ENCODE measurements at places on chromosomes 11 and 22. TPM values are rescaled to one million over a fixed set of nuclear protein-coding genes. Genes with fewer than 3 reads are reported as not detected.

The CD151 gene
- total RNA-seq = 23.1 TPM

The C22orf23 gene
- 0.21 TPM for total RNA-seq

The JAML gene
- total RNA-seq = 139 TPM

The SEC14L2 gene
- 2.2 TPM for total RNA-seq

The ANO3 gene
- total RNA-seq = 0.05 TPM

The BRSK2 gene
- not detected for total RNA-seq

The PHETA2 gene
- 2.5 TPM for total RNA-seq

The PARVB gene
- total RNA-seq = 56.9 TPM

The PDGFB gene
- total RNA-seq = not detected

The MUC5AC gene
- not detected for total RNA-seq

The TESMIN gene
- 11.8 TPM for total RNA-seq

DNA sequence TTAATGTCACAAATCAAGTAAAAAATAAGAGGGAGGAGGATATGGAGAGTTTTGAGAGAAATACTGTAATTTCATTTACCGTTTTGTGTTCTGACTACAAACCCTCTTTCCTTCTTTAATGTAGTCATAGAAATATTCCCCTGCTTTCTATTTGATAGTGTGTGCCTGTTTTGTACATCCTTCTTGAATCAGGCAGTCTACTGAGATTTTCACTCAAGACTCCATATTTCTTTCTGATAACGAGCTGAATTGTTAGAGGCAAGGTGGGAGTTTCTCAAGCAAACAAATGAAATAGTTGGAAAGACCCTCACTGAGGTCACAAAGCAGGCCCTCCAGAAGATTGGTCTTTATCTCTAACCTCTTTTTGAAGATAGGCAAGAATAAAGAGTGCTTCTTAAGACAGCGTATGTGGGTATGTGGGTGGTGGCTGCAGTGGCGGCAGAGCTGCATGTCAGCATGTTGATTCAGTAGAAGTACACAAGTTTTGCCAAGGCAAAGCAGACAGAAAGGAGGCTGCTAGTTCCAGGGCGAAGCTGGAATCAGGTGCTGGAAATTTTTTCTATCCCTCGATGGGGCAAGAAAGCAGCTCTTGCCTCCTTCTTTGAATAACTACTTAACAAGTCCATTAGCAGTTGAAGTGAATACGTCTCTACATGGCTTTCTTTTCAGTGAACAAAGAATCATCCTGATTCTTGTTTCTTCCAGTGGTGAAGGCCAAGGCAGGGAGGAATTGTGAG is 164.2 kb downstream of the FAM76B start:
- no peak overlapping the region for H3K4me3 ChIP-seq
- H3K27me3 ChIP-seq = no peaks in the 10 kb centered on the region
- no peak for DNase-seq
- no peaks in the 10 kb centered on the region for H3K36me3 ChIP-seq
- no peak overlapping the region for H3K27ac ChIP-seq

- DNase-seq = no peak
- no peaks in the 10 kb centered on the region for H3K27me3 ChIP-seq
- H3K4me3 ChIP-seq = no peak overlapping the region
Observed at GRCh38 chr11:473962-474785, 24.1 kb downstream of the PTDSS2 start.

DNA sequence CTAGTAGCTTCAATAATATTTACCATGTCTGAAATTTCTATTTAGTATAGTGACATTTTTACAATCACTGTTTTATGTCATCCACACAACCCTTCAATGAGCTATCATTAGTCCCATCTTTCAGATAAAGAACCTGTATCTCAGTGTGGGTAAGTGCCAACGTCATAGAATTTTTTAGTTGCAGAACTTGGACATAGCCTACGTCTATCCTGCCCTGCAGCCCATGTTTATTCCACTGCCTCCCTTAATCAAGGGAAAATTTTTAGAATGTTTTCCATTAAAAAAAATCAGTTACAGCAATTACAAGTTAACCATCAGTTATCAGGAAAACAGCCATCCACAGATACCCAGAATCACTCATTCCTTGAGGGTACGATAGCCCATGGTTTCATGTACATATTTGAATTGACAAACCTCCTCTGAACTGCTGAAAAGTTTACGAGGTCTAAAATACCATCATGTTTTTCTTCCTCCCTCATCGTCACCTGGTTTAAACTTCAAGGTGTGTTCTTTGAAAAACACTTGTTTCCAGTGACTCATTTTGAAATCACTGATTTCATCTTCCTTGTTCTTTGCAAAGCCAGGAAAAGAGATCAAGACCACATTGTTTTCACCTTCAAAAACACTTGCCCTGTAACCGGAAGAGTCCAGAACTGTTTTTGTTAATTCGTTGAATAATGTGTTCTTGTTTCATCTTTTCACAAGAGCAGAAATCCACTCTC is 100.9 kb downstream of the FAM76B start:
- H3K4me1 ChIP-seq = peaks cover 11% of the 10 kb centered on the region
- no peak for DNase-seq
- no peak overlapping the region for H3K27ac ChIP-seq

DNA sequence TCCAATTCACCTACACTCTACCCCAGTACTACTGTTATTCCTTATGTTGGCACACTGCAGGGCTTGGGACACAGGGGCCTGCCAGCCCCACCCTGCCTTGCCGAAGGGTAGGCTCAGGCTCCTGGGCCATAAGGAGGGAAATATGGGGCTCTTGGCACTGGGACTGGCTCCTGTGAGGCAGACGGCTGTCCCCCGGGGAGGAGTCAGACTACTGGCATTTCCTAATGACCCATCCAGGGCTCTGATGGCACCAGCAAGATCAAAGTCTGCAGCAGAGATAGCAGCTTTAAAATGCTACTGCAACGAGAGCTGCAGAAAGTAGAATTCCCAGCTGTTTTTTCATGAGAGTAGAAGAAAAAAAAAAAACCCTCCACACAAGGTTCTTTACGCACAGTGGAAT is 42.2 kb upstream of the CYP2D6 start:
- peaks cover 22% of the 10 kb centered on the region for H3K36me3 ChIP-seq
- no peak overlapping the region for H3K4me3 ChIP-seq

DNA sequence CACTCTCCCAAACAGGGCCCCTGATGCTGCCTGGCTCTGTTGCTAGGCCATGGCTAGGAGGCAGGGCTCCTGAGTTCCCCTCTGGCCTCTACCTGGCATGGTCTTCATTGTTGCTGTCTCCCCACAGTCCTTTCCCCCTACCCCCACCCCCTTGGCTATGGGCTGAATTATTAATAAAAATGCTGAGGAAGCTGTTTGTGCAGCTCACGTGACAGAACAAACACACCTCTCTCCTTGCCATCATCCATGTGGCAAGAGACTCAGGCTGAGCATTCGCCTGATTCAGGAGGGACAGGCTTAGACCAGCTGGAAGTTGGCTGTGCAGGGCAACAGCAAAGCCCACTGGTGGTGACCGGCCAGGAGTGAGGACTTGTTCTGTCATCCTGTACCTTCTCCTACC is 4.2 kb upstream of the SYT7 start:
- DNase-seq = no peak
- no peak overlapping the region for H3K4me3 ChIP-seq
- no peaks in the 10 kb centered on the region for H3K36me3 ChIP-seq
- no peak overlapping the region for H3K27ac ChIP-seq
- H3K27me3 ChIP-seq = peaks cover 48% of the 10 kb centered on the region
- H3K4me1 ChIP-seq = peaks cover 10% of the 10 kb centered on the region

DNA sequence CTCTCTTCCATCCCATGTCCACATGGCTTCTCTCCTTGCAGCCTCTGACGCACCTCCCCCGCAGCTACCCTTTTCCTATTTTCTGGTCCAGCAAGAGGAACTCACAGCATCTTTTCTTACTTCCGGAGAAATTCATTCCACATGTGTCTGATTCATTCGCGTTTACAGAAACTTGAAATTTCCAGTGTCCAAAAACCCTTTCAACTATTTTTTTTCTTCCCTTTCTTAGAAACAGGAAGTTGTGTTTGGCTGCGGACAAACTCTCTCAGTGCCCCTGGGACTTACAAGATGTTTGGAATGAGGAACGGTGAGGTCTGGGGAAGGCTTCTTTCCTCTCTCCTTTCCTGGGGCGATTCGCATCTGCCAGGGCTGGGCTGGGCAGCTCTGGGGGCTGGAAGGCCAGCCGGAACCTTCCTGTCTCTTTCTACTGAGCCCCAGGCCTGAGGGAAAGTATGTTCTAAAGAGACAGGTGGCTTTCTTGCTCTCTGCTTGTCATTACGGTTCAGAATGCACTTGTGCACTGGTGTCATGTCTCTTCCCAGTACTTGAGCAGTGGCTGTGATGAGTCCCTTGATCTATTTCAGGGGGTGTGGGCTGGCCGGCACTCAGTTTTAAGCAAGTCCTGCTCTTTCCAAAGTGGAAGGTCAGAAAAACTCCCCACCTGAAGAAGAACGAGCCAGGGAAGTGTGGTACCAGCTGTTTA is 27.5 kb downstream of the ADAMTS8 start:
- H3K36me3 ChIP-seq = no peaks in the 10 kb centered on the region
- DNase-seq = no peak
- H3K27ac ChIP-seq = no peak overlapping the region
- peaks cover 26% of the 10 kb centered on the region for H3K27me3 ChIP-seq

- H3K4me1 ChIP-seq = no peaks in the 10 kb centered on the region
- H3K27me3 ChIP-seq = peaks cover 30% of the 10 kb centered on the region
- H3K36me3 ChIP-seq = no peaks in the 10 kb centered on the region
- H3K27ac ChIP-seq = no peak overlapping the region
- no peak for DNase-seq
Observed at GRCh38 chr11:120682866-120683265, 171.3 kb downstream of the GRIK4 start.

DNA sequence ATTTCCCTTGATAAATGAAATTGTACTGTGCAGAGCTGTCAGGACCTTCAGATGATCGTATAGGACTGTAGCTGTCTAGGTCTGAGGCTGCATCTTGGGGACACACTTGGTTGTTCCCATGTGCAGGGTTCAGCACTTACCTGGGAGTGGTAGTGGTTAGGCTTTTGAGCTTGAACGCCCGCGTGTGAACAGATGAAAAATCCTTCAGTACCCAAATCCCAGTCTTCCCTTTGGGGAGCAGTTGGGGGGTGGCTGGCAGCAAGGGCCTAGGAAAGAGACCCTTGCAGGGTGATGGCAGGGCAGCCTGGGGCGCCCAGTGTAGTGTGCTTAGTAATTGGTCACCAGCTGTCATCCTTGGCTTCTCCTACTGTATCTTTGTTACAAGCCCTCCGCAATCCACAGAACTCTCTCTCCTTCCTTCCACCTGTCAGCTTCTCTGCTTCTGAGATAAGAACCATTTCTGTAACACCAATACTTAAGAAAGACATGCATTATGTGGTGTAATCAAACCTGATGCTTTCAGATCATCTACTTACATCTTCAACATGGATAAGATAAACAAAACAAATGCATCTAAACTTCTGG is 64.6 kb downstream of the MORC2 start:
- no peak overlapping the region for H3K27ac ChIP-seq
- H3K36me3 ChIP-seq = no peaks in the 10 kb centered on the region
- no peak overlapping the region for H3K4me3 ChIP-seq
- no peak for DNase-seq
- no peaks in the 10 kb centered on the region for H3K27me3 ChIP-seq

DNA sequence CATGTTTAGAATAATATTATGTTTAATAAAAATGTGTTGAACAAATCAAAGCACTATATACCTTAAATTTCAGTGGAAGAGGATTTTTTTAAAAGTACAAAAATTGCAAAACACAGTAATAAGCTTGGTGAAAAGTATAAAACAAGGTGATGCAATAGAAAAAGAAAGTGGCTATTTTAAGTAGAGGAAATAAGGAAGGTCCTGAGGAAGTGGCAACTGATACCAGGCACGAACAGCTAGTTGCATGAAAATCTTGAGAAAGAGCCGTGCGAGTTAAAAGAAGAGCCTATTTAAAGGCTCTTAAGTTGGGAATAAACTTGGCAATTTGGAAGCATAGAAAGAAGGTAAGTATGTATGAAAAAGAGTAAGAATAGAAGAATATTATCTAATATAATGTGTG is 1679.3 kb downstream of the LRRC4C start:
- H3K27me3 ChIP-seq = no peaks in the 10 kb centered on the region
- H3K4me3 ChIP-seq = no peak overlapping the region
- no peak for DNase-seq
- H3K27ac ChIP-seq = no peak overlapping the region
- H3K4me1 ChIP-seq = no peaks in the 10 kb centered on the region

- H3K4me1 ChIP-seq = no peaks in the 10 kb centered on the region
- no peaks in the 10 kb centered on the region for H3K36me3 ChIP-seq
- H3K27me3 ChIP-seq = no peaks in the 10 kb centered on the region
- H3K27ac ChIP-seq = no peak overlapping the region
Observed at GRCh38 chr22:39359659-39360195, 9.9 kb downstream of the SYNGR1 start.

GRCh38 chr11:4881860-4882500 is at the start of gene OR51T1:
Gene OR51T1 (plus strand): TSS chr11:4881900. CDS start chr11:4881900, 0 bp downstream.
- H3K4me1 ChIP-seq = no peaks in the 10 kb centered on the region
- no peaks in the 10 kb centered on the region for H3K36me3 ChIP-seq
- no peaks in the 10 kb centered on the region for H3K27me3 ChIP-seq
- H3K27ac ChIP-seq = no peak within 1 kb of the TSS
- DNase-seq = no peak

DNA sequence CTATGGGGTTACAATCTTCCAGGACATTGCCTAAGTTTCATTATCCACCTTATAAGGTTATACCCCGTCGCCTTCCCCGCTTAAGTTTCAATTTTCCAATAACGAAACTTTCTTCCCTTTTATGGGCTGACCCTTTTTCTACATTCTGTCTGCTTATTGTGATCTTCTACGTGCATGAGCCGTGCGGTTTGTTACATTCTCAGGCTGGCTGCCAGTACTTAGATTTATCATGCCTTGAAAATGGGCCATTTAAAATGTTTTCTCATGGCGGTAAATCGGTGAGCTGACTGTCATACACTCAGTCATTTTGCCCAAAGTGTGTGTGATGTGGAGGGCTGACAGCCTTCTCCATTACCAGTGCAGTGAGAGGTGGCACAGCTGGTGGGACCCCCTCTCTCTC is 23.3 kb downstream of the DGCR6L start:
- H3K27ac ChIP-seq = no peak overlapping the region
- peaks cover 25% of the 10 kb centered on the region for H3K27me3 ChIP-seq
- DNase-seq = no peak
- no peak overlapping the region for H3K4me3 ChIP-seq
- H3K36me3 ChIP-seq = no peaks in the 10 kb centered on the region
- H3K4me1 ChIP-seq = no peaks in the 10 kb centered on the region

GRCh38 chr22:17430412-17430811 is 61.2 kb downstream of the CECR2 start:
- no peaks in the 10 kb centered on the region for H3K4me1 ChIP-seq
- H3K4me3 ChIP-seq = no peak overlapping the region
- H3K27me3 ChIP-seq = peaks cover 23% of the 10 kb centered on the region
- no peak overlapping the region for H3K27ac ChIP-seq

GRCh38 chr11:107669893-107670601 is 41.8 kb downstream of the SLN start:
- H3K36me3 ChIP-seq = no peaks in the 10 kb centered on the region
- H3K4me3 ChIP-seq = no peak overlapping the region
- H3K4me1 ChIP-seq = no peaks in the 10 kb centered on the region
- peaks cover 10% of the 10 kb centered on the region for H3K27me3 ChIP-seq
- DNase-seq = no peak

GRCh38 chr11:39177678-39178077 is 2281.8 kb downstream of the LRRC4C start:
- no peaks in the 10 kb centered on the region for H3K36me3 ChIP-seq
- no peak overlapping the region for H3K27ac ChIP-seq
- H3K27me3 ChIP-seq = no peaks in the 10 kb centered on the region
- DNase-seq = no peak

All from activated CD8-positive, alpha-beta memory T cell treated with anti-CD3 and anti-CD28 coated beads, Interleukin-2, amount 10 ng/mL, durations not matched to agents 7 days and 5 days (primary cell).